ENCODE measurements at places on chromosomes 6 and 20. TPM values are rescaled to one million over a fixed set of nuclear protein-coding genes. Genes with fewer than 3 reads are reported as not detected.

GRCh38 chr6:154535851-154536250 is 25.4 kb upstream of the CNKSR3 start:
- H3K4me3 ChIP-seq, result no peak overlapping the region
- H3K36me3 ChIP-seq, result no peaks in the 10 kb centered on the region
- no peak overlapping the region for H3K27ac ChIP-seq
- H3K27me3 ChIP-seq, result no peaks in the 10 kb centered on the region
- DNase-seq, result no peak

DNA sequence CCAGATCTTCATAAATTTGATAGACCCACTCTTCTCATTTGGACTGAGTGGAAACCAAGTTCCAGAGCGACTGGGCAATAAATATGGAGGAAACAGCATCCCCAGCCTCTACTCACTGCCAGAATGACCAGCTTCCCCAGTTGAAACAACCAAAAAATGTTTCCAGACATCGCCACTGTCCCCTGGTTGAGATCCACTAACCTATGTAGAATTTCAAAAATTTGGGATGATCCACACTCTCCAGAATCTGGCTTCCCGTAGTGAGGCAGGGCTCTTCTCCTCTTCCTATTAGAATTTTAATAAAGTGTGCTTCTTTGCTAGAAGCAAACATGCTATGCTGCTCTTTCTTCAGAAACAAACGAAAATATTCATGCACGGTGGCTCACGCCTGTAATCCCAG is 287.0 kb upstream of the SUPT3H start:
- DNase-seq, result no peak
- no peaks in the 10 kb centered on the region for H3K36me3 ChIP-seq
- H3K27ac ChIP-seq, result no peak overlapping the region
- no peaks in the 10 kb centered on the region for H3K4me1 ChIP-seq
- no peak overlapping the region for H3K4me3 ChIP-seq
- peaks cover 20% of the 10 kb centered on the region for H3K27me3 ChIP-seq

GRCh38 chr6:153044295-153044694 is 41.8 kb upstream of the MTRF1L start:
- H3K27me3 ChIP-seq, result no peaks in the 10 kb centered on the region
- H3K27ac ChIP-seq, result no peak overlapping the region
- DNase-seq, result no peak
- no peaks in the 10 kb centered on the region for H3K36me3 ChIP-seq
- no peaks in the 10 kb centered on the region for H3K4me1 ChIP-seq

- DNase-seq, result no peak
- no peak overlapping the region for H3K4me3 ChIP-seq
- H3K27me3 ChIP-seq, result no peaks in the 10 kb centered on the region
Observed at GRCh38 chr6:136992113-136992512, 52.7 kb downstream of the IL20RA start.

GRCh38 chr20:63454731-63455567 is 17.5 kb downstream of the KCNQ2 start:
- peaks cover 5% of the 10 kb centered on the region for H3K4me1 ChIP-seq
- DNase-seq, result no peak
- H3K27me3 ChIP-seq, result peaks cover 92% of the 10 kb centered on the region
- H3K27ac ChIP-seq, result no peak overlapping the region

GRCh38 chr6:25583099-25583498 is 68.9 kb upstream of the SCGN start:
- no peaks in the 10 kb centered on the region for H3K4me1 ChIP-seq
- no peak overlapping the region for H3K4me3 ChIP-seq
- no peak for DNase-seq
- no peak overlapping the region for H3K27ac ChIP-seq
- no peaks in the 10 kb centered on the region for H3K36me3 ChIP-seq

- no peaks in the 10 kb centered on the region for H3K27me3 ChIP-seq
- H3K36me3 ChIP-seq, result no peaks in the 10 kb centered on the region
- no peak for DNase-seq
Observed at GRCh38 chr6:156944412-156944811, 167.2 kb downstream of the ARID1B start.

GRCh38 chr6:74578339-74578738 is 627.5 kb downstream of the COL12A1 start:
- H3K27me3 ChIP-seq, result no peaks in the 10 kb centered on the region
- H3K36me3 ChIP-seq, result no peaks in the 10 kb centered on the region
- no peak overlapping the region for H3K4me3 ChIP-seq
- no peak overlapping the region for H3K27ac ChIP-seq
- H3K4me1 ChIP-seq, result no peaks in the 10 kb centered on the region

- H3K27me3 ChIP-seq, result no peaks in the 10 kb centered on the region
- peak; percentile 22 for DNase-seq
- H3K4me3 ChIP-seq, result no peak overlapping the region
- H3K4me1 ChIP-seq, result no peaks in the 10 kb centered on the region
- H3K36me3 ChIP-seq, result no peaks in the 10 kb centered on the region
- H3K27ac ChIP-seq, result no peak overlapping the region
Observed at GRCh38 chr6:99330159-99330558, 19.3 kb downstream of the FAXC start.

GRCh38 chr6:25359191-25359861 is 80.2 kb downstream of the CARMIL1 start:
- H3K27me3 ChIP-seq, result no peaks in the 10 kb centered on the region
- no peak for DNase-seq
- H3K4me3 ChIP-seq, result no peak overlapping the region
- peaks cover 12% of the 10 kb centered on the region for H3K4me1 ChIP-seq
- peak overlapping the region; percentile 95 for H3K27ac ChIP-seq

- H3K27ac ChIP-seq, result no peak overlapping the region
- no peak overlapping the region for H3K4me3 ChIP-seq
- no peaks in the 10 kb centered on the region for H3K27me3 ChIP-seq
- no peaks in the 10 kb centered on the region for H3K4me1 ChIP-seq
- DNase-seq, result no peak
Observed at GRCh38 chr6:169230946-169231789, 22.5 kb downstream of the THBS2 start.

DNA sequence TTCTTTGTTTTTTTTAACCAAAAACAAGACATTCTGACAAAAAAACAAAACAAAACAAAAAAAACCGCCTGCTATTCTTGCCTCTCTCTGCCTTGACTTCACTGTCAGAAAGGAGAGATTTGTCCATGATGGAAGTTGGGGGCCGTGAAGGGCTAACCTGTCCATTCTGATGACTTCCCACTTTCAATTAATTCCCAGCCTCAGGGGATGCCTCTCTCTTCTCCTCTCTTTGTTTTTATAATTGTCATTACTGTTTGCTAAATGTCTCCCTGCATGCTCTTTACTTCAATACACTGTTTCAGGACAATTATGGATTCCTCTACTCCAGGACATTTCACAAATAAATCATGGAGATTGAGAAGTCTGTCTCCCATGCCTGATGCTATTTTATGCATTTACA is 130.5 kb upstream of the CNR1 start:
- no peaks in the 10 kb centered on the region for H3K4me1 ChIP-seq
- no peak for DNase-seq
- H3K4me3 ChIP-seq, result no peak overlapping the region

DNA sequence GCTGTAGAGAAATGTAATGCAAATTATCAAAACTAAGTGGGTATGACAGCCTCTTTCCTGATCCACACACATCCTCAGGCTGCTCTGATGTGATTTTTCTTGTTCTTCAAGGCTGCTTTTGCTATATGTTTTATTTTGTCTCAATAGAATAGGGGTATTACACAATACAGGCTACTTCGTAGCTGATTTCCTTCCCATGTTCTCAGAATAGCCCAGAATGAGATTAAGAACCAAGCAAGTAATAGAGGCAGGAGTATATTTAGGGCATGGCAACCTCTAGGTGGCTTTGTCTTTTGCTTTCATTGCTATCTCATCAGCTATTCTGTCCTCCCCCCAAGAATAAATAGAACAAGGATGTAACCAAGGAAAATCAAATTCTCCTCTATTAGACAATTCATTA is 241.8 kb downstream of the ALDH8A1 start:
- H3K4me1 ChIP-seq, result no peaks in the 10 kb centered on the region
- no peak overlapping the region for H3K27ac ChIP-seq
- H3K4me3 ChIP-seq, result no peak overlapping the region
- H3K27me3 ChIP-seq, result no peaks in the 10 kb centered on the region

DNA sequence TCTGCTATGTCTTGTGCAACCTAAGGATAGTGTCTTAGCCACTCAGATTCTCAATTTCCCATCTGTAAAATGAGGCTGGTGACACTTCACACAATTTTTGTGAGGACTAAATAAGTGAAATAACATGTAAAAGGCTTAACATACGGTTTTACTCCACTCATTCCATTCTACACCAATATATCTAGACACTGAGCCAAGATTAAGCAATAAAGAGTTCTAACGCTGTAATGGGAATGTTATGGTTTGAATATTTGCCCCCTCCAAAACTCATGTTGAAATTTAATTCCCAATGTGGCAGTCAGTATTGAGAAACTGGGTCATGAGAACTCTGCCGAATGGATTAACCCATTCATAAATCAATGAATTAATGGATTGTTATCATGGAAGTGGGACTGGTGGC is 301.0 kb downstream of the HACE1 start:
- no peak overlapping the region for H3K27ac ChIP-seq
- H3K4me3 ChIP-seq, result no peak overlapping the region
- H3K27me3 ChIP-seq, result no peaks in the 10 kb centered on the region
- H3K4me1 ChIP-seq, result no peaks in the 10 kb centered on the region
- no peaks in the 10 kb centered on the region for H3K36me3 ChIP-seq

DNA sequence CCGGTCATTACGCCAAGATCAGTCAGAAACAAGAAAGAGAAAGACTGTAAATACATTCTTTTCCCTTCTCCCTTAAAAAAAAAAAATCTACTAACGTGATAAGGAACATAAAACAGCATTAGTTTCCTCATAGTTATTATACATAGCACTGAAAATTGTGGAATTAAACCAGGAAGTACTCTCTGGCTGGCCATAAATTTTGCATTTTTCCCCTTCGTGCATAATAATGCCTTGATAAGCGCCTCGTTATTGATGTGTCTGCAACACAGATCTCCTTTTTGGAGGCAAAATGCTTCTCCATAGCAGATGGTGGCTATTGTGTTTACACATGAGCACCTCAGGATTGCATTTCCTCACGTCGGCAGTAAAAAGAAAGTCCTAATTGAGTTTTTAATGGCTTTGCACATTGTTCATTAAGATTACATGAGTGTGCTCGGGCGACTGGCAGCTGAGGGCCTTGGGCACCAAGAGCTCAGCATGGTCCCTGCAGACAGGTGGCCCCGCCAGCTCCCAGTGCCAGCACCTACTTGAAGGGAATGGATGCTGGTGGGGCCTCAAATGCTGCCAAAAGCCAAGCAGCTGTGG is 394.5 kb downstream of the PTPRT start:
- DNase-seq, result no peak
- no peaks in the 10 kb centered on the region for H3K27me3 ChIP-seq
- H3K36me3 ChIP-seq, result no peaks in the 10 kb centered on the region
- no peaks in the 10 kb centered on the region for H3K4me1 ChIP-seq
- H3K4me3 ChIP-seq, result no peak overlapping the region
- no peak overlapping the region for H3K27ac ChIP-seq

- no peak overlapping the region for H3K27ac ChIP-seq
- no peak overlapping the region for H3K4me3 ChIP-seq
- H3K27me3 ChIP-seq, result no peaks in the 10 kb centered on the region
- DNase-seq, result no peak
- H3K36me3 ChIP-seq, result no peaks in the 10 kb centered on the region
- H3K4me1 ChIP-seq, result no peaks in the 10 kb centered on the region
Observed at GRCh38 chr20:10419550-10420133, 14.4 kb downstream of the MKKS start.

GRCh38 chr6:40369891-40370290 is 217.3 kb downstream of the LRFN2 start:
- no peak overlapping the region for H3K4me3 ChIP-seq
- no peak overlapping the region for H3K27ac ChIP-seq
- H3K36me3 ChIP-seq, result no peaks in the 10 kb centered on the region
- DNase-seq, result no peak
- H3K4me1 ChIP-seq, result no peaks in the 10 kb centered on the region

GRCh38 chr20:43666376-43667328 is at the start of gene MYBL2:
Gene MYBL2, plus strand, starts transcription at chr20:43667114. Its CDS starts 170 bp downstream, at chr20:43667284.
- H3K27me3 ChIP-seq, result peaks cover 22% of the 10 kb centered on the region
- no peak for DNase-seq
- peaks cover 5% of the 10 kb centered on the region for H3K4me1 ChIP-seq
- H3K4me3 ChIP-seq, result peak within 1 kb of the TSS; percentile 52

- no peak overlapping the region for H3K27ac ChIP-seq
- no peak for DNase-seq
- no peaks in the 10 kb centered on the region for H3K36me3 ChIP-seq
- no peaks in the 10 kb centered on the region for H3K27me3 ChIP-seq
Observed at GRCh38 chr6:100806296-100806695, 74.8 kb downstream of the ASCC3 start.

DNA sequence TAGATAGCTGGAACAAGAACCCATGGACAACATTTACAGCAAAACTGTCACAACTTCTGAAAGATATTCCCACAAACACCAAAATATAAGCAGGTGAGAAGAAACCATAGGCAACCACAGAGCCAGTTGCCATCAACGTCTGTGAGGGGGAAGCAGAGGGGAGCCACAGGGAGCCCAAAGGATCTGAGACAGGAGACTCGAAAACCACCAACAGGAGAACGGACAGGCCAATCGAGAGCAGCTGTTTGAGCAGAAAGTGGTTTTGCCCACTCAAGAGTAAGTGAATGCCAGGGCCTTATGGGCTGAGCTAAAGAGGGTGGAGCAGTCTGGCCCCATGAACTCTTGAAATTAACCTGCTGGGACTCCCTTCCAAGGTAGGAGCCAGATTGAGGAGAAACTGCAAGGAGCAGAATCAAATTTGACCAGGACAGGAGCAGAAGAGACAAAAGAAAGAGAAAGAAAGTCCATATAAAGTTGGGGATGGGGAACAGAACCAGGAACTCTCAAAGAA is 195.4 kb downstream of the ANKRD60 start:
- H3K36me3 ChIP-seq, result no peaks in the 10 kb centered on the region
- no peaks in the 10 kb centered on the region for H3K4me1 ChIP-seq
- H3K27ac ChIP-seq, result no peak overlapping the region
- H3K27me3 ChIP-seq, result no peaks in the 10 kb centered on the region
- DNase-seq, result no peak

GRCh38 chr20:58986286-58986967 is 5.4 kb downstream of the NELFCD start:
- no peak overlapping the region for H3K27ac ChIP-seq
- no peak for DNase-seq
- H3K4me3 ChIP-seq, result no peak overlapping the region
- peaks cover 6% of the 10 kb centered on the region for H3K36me3 ChIP-seq
- H3K27me3 ChIP-seq, result no peaks in the 10 kb centered on the region

DNA sequence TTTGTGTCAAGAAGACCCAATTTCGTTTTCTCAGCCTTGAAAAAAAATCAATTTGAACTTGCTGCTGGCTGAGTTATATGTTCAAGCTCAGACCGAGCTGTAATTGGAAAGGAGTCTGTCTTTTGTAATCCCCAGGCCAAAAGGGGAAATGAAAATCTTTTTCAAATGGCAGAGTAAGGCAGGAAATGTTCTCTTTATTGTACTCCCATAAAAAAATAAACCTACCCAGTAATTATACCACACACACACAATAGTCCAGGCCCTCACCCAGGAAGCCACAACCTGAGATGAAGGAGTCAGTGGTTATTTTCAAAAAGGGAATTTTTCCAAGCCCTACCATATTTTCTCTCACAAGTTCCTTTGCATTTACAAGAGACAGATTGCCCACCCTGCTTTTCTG is 45.3 kb downstream of the CLIC5 start:
- no peak for DNase-seq
- no peak overlapping the region for H3K27ac ChIP-seq
- H3K27me3 ChIP-seq, result no peaks in the 10 kb centered on the region
- H3K4me1 ChIP-seq, result no peaks in the 10 kb centered on the region
- H3K4me3 ChIP-seq, result no peak overlapping the region

Gene CDH26
- 3.1 TPM for total RNA-seq

Gene GSTA2
- total RNA-seq, result not detected

Gene SPATA2
- 4.6 TPM for total RNA-seq

Gene HDGFL1
- not detected for total RNA-seq

Gene SLC35F1
- 0.80 TPM for total RNA-seq

Gene PNLDC1
- 0.29 TPM for total RNA-seq

Gene OTOR
- not detected for total RNA-seq

Gene TMEM217
- total RNA-seq, result 1.0 TPM

Gene C20orf141
- not detected for total RNA-seq

Gene FAXC
- total RNA-seq, result not detected

Gene PRL
- 0.29 TPM for total RNA-seq

Gene GPR6
- total RNA-seq, result not detected

Data from breast epithelium (tissue), 4 donors.